ENCODE measurements at places on chromosomes 7 and 10.

DNA sequence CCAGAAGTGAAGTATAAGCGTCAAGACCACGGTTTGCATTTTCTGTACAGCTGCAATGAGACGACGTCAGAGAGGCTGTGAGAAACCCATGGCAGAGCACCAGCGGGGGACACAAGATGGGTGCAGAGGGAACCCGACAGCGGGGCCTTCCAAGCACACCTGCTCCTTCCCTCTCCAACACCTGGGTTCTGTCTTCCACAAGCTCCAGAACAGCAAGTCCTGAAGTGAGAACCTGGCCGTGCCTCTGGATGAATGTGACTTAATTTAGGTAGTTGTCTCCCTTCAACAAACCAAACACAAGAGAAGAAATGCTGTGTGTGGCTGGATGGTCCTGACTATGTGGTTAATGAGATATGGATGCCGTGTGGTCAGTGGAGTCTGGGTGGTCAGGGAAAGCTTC is 76.1 kb downstream of the ADAM12 start:
- no peaks in the 10 kb centered on the region for H3K36me3 ChIP-seq
- H3K27ac ChIP-seq: no peak overlapping the region
- no peaks in the 10 kb centered on the region for H3K4me1 ChIP-seq
- no peaks in the 10 kb centered on the region for H3K27me3 ChIP-seq

- H3K27ac ChIP-seq: peak overlapping the region; percentile 61
- DNase-seq: peak; percentile 41
- H3K4me1 ChIP-seq: peaks cover 15% of the 10 kb centered on the region
- no peak overlapping the region for H3K4me3 ChIP-seq
These were observed 50.2 kb downstream of the TFAM start for GRCh38 chr10:58435297-58435985.

GRCh38 chr7:137485818-137486217 is 142.3 kb upstream of the PTN start:
- H3K4me3 ChIP-seq: no peak overlapping the region
- no peaks in the 10 kb centered on the region for H3K4me1 ChIP-seq
- no peaks in the 10 kb centered on the region for H3K27me3 ChIP-seq
- no peak overlapping the region for H3K27ac ChIP-seq

DNA sequence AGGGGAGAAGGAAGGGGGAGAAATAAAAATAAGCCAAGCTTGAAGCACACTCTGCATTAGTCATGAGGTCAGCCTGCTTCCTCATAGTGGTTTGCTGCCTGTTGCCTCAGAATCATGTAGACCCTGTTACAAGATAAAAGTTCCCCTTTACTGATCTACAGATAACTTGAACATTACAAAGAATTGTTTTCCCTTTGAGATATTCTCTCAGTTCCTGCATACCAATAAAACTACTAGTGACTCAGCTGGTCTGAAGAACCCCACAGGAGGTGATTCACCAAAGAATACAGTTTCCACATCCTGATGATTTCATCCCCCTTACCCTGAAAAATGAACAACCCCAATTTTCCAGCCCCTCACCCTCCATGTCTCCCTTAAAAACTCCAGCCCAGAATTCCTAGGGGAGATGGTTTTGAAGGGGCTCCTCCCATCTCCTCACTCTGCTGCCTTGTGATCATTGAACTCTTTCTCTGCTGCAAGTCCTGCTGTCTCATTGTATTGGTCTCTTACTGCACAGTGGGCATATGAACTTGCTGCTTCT is 31.5 kb upstream of the NRP1 start:
- H3K4me3 ChIP-seq: no peak overlapping the region
- H3K4me1 ChIP-seq: peaks cover 21% of the 10 kb centered on the region
- H3K27ac ChIP-seq: peak overlapping the region; percentile 73
- peaks cover 24% of the 10 kb centered on the region for H3K27me3 ChIP-seq
- H3K36me3 ChIP-seq: no peaks in the 10 kb centered on the region

- no peaks in the 10 kb centered on the region for H3K27me3 ChIP-seq
- H3K27ac ChIP-seq: peak overlapping the region; percentile 0
- no peak for DNase-seq
- H3K4me3 ChIP-seq: no peak overlapping the region
- peaks cover 25% of the 10 kb centered on the region for H3K36me3 ChIP-seq
- peaks cover 29% of the 10 kb centered on the region for H3K4me1 ChIP-seq
These were observed 76.6 kb downstream of the RBM33 start for GRCh38 chr7:155721056-155721455.

GRCh38 chr7:53812135-53812534 is 730.0 kb upstream of the VSTM2A start:
- H3K36me3 ChIP-seq: no peaks in the 10 kb centered on the region
- DNase-seq: no peak
- H3K4me3 ChIP-seq: no peak overlapping the region

GRCh38 chr7:2049782-2050510 is 182.8 kb downstream of the MAD1L1 start:
- H3K27me3 ChIP-seq: no peaks in the 10 kb centered on the region
- DNase-seq: peak; percentile 62
- peaks cover 21% of the 10 kb centered on the region for H3K4me1 ChIP-seq
- no peak overlapping the region for H3K27ac ChIP-seq
- no peak overlapping the region for H3K4me3 ChIP-seq
- H3K36me3 ChIP-seq: peaks cover 3% of the 10 kb centered on the region

GRCh38 chr7:158784270-158784669 is 45.0 kb downstream of the ESYT2 start:
- H3K4me3 ChIP-seq: no peak overlapping the region
- no peak for DNase-seq
- H3K36me3 ChIP-seq: peaks cover 9% of the 10 kb centered on the region
- no peaks in the 10 kb centered on the region for H3K27me3 ChIP-seq

DNA sequence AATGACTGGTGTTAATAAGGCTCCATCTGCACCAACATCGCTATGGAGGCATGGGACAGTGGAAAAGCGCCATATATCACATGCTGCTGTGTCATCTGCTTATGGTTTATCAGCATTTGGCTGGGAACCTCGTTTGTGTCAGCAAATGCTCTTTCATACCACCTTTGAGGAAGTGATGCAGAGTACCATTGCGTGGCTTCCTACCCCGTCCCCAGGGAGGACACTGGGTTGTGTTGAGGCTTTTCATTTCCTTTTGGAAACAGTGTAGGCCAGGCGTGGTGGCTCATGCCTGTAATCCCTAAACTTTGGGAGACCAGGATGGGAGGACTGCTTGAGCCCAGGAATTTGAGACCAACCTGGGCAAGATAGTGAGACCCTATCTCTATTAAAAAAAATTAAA is 6.8 kb downstream of the TACR2 start:
- DNase-seq: no peak
- H3K27me3 ChIP-seq: no peaks in the 10 kb centered on the region
- no peaks in the 10 kb centered on the region for H3K36me3 ChIP-seq
- peaks cover 16% of the 10 kb centered on the region for H3K4me1 ChIP-seq

Measured in activated naive CD8-positive, alpha-beta T cell treated with anti-CD3 and anti-CD28 coated beads, Interleukin-2, amount 50 U/mL, for 24 hours (primary cell).